Colonic mucosa (tissue), 4 donors: ENCODE measurements at places on chromosomes 6 and 20. TPM values are rescaled to one million over a fixed set of nuclear protein-coding genes. Genes with fewer than 3 reads are reported as not detected.

GRCh38 chr6:144134737-144135136, 15.6 kb upstream of the STX11 start:
- no peak overlapping the region for H3K27ac ChIP-seq
- H3K36me3 ChIP-seq: no peaks in the 10 kb centered on the region
- H3K4me1 ChIP-seq: no peaks in the 10 kb centered on the region
- no peaks in the 10 kb centered on the region for H3K27me3 ChIP-seq
- no peak overlapping the region for H3K4me3 ChIP-seq
- DNase-seq: no peak

DNA sequence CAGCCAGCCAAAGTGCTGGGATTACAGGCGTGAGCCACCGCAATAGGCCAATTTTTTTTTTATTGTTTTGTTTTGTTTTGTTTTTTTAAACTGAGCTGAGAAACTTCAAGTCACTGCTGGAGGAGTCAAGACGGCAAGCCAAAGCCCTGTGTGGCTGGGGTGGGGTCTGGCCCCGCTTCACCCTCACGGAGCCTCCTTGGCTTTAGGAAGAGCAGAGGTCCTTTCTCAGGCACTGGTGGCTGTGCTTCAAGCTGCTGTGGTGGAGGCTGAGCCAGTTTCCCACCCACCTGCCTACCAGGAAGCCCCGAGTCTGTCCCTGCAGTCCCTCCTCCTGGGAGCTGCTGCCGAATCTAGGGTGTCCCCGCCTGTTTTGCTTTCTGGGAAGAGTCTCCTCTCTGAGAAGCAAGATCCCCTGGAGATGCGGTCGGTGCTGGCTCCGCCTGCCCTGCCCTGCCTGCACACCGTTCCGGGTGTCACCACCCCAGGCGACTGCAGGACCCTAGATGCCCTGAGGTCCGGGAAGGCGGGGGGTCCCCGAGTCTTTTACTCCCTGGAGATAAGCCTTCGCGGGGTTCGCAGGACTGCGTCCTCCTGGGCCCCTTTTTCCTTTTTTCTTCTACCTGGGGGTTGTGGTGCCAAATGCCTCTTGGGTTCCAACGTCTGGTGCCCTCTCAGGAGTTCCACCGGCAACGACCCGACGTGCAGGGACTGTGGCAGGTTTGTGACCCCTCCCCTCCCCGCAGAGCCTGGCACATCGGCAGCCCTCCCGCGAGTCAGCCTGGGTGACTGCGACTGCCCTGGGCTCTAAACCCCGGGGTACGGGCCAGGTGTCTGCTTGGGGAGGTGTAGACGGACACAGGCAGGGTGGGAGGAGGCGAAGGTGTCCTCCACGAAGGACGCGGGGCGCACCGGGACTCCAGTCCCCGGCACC, 100.7 kb downstream of the TAF4 start:
- peaks cover 18% of the 10 kb centered on the region for H3K27me3 ChIP-seq
- H3K27ac ChIP-seq: no peak overlapping the region
- DNase-seq: no peak

- no peak overlapping the region for H3K4me3 ChIP-seq
- DNase-seq: no peak
- H3K4me1 ChIP-seq: no peaks in the 10 kb centered on the region
- no peak overlapping the region for H3K27ac ChIP-seq
These were observed 55.5 kb downstream of the PRDM1 start for GRCh38 chr6:106141441-106142237.

GRCh38 chr6:144036835-144037195, 28.8 kb upstream of the PLAGL1 start:
- no peak overlapping the region for H3K27ac ChIP-seq
- no peak overlapping the region for H3K4me3 ChIP-seq
- no peaks in the 10 kb centered on the region for H3K27me3 ChIP-seq
- DNase-seq: no peak
- no peaks in the 10 kb centered on the region for H3K36me3 ChIP-seq

DNA sequence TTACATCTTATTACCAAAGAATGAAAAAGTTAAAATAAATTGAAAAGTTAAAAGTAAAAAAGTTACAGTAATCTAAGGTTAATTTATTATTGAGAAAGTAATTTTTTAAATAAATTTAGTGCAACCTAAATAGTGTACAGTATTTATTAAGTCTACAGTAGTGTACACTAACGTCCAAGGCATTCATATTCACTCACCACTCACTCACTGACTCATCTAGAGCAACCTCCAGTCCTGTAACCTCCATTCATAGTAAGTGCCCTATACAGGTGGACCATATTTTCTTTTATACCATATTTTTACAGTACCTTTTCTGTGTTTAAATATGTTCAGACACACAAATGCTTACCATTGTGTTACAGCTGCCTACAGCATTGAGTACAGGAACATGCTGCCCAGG, 624.7 kb upstream of the NOX3 start:
- H3K27me3 ChIP-seq: no peaks in the 10 kb centered on the region
- no peaks in the 10 kb centered on the region for H3K4me1 ChIP-seq
- H3K4me3 ChIP-seq: no peak overlapping the region
- no peak for DNase-seq

DNA sequence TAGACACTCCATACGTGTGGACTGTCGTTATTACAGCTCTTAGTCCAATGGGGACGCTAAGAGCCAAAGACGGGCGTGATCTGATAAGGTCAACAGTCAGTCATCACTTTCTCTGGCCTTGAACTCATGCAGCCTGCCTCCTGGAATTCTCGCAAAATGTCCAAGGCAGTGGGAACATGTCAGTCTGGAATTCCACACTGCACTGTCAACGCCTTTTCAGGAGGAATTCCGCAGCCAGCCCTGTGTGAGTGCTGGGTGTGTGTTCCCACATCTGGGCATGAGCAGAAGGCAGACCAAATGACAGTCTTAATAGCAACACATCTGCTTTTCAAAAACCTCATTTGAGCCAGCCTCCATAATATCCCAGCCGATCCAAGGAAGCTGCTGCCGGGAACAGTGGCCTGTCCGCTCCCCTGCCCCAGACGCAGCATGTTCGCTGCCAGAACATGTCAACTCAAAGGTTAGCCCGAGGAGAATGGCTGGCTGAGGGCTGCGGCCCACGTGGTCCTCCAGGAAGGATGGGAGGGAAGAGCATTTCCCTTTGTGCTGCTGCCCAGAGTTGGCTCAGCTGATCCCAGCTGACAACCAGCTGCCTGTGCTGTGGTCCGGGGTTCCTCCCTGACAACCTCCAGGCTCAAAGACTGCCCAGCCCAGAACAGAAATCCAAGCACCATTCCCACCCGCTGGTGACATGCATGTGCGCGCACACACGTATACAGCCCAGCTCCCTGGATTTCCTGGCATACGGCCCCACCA, 103.1 kb downstream of the SULF2 start:
- H3K36me3 ChIP-seq: no peaks in the 10 kb centered on the region
- no peaks in the 10 kb centered on the region for H3K4me1 ChIP-seq
- no peak overlapping the region for H3K27ac ChIP-seq
- DNase-seq: no peak

DNA sequence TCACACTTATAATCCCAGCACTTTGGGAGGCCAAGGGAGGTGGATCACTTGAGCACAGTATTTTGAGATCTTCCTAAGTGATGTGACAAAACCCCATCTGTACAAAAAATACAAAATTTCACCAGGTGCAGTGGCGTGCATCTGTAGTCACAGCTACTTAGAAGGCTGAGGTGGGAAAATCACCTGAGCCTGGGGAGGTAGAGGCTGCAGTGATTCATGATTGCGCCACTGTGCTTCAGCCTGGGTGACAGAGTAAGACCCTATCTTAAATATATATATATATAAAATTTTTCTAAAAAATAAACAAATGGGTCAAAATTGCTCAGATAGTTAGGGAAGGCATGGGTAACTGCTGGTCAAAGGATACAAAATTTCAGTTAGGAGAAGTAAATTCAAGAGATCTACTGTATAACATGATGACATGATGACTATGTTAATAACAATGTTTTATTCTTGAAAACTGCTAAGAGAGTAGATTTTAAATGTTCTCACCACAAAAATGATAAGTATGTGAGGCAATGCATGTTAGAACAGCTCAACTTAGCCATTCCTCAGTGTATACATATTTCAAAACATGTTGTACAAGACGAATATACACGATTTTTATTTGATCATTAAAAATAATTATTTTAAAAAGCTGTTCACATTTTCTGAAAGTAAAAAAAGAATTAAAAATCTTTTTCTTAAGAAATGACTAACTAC, 24.4 kb downstream of the TBC1D32 start:
- H3K27me3 ChIP-seq: no peaks in the 10 kb centered on the region
- H3K36me3 ChIP-seq: no peaks in the 10 kb centered on the region
- H3K27ac ChIP-seq: no peak overlapping the region
- no peaks in the 10 kb centered on the region for H3K4me1 ChIP-seq
- no peak overlapping the region for H3K4me3 ChIP-seq
- no peak for DNase-seq

MTFR2 gene
- 2.2 TPM for total RNA-seq

SMPD2 gene
- 21.9 TPM for total RNA-seq

AURKA gene
- total RNA-seq: 62.4 TPM

BPI gene
- not detected for total RNA-seq
